NCI-H446 treated with DMSO at 0.1 percent for 48 hours (cell line): ENCODE measurements at places on chromosomes 5 and 9.

GRCh38 chr5:122967085-122967484 is 69.4 kb downstream of the PPIC start:
- no peak for DNase-seq

GRCh38 chr9:33017283-33018041 is 7.6 kb upstream of the DNAJA1 start:
- no peak for DNase-seq

GRCh38 chr5:178429156-178429468 is 161.1 kb downstream of the COL23A1 start:
- DNase-seq = no peak

DNA sequence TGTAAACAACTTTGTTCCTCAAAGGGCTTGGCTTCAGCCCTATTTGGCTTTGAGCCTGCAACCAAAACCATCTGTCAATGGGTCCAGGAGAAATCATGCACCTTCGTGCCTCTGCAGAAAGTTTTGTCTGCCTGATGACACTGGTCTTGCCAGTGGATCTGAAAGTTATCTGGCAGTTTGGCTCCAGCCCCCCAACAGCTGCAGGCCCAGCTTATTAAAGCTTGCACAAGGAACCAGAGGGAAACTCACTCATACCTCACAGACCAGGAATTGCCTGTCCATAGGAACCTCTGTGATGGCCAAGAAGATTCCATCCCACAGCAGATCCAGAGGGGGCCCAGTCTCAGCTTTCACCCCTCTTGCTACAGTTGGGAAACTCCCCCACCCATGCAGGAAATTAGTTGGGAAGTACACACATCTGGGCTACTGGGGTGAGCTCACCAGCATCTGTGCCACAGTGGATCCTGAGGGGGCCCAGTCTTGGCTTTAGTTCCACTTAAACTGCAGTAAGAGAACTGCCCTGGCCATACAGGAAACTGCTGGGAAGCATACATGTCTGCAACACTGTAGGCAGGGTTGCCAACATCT is 265.5 kb downstream of the GRIA1 start:
- DNase-seq = no peak

DNA sequence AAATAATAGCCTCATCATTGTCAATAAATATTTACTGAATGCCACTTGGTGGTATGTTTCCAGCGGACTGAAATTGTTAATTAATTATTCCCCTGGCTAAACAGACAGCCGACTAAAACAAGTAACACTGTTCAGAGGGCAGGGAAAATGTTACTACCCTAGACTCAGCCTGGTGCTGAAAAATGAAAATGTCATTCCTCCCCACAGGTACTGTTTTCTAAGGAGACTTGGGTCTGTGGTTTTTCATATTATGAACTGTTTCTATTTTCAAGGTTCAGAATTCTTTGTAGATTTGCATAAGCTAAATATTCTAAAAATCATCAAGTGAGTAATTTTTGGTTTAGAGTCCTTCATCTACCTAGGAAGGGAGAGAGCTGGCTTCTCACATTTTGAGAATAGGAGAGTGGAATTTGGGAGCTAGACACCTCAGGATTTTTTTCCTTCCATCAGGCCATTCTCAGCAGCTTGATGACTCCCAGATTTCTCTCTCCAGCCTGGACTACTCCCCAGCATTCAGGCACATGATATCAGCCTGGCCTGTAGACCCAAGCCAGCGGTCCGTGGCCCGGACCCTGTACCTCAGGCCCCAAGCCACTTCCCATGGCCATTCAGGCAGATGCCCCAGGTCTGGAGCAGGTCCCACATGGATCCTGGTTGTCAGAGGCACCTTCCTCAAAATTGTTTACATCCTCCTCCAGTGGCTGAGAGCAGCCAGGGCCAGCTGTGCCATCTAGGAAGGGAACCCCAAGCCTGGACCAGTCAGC is 24.4 kb downstream of the BHMT start:
- no peak for DNase-seq

DNA sequence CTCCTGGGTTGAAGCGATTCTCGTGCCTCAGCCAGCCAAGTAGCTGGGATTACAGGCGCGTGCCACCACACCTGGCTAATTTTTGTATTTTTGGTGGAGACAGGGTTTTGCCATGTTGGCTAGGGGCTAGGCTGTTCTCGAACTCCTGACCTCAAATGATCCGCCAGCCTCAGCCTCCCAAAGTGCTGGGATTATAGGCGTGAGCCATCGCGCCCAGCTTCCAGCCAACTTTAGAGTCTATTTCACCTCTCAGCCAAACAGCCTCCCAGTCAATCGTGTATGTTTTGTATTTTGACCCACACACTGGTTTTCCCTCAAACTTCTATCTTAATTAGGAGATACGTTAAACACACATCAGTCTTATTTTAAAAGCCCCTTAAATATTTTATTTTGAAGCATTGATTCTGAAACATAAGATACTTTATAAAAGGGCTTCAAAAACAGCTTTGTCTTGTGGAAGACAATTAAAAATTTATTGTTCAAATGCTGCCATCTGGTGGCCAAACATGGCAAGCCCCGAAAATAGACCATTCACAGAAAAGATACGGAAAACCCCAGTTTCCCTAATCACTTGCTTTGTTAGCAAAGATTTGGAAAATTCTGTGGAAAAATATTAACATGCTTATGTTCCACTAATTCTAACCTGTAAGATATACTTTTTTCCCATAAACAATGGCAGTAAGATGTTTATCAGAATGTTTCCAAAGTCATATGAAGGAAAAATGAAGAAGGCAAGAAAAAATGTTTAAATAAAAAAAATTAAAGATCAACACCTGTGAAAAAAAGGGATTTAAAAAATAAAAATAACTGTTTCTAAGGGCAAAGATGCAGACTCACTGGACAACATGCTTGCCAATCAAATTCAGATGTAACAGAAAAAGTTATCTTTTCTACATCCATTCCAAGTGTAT is 33.1 kb downstream of the APTX start:
- DNase-seq = no peak

DNA sequence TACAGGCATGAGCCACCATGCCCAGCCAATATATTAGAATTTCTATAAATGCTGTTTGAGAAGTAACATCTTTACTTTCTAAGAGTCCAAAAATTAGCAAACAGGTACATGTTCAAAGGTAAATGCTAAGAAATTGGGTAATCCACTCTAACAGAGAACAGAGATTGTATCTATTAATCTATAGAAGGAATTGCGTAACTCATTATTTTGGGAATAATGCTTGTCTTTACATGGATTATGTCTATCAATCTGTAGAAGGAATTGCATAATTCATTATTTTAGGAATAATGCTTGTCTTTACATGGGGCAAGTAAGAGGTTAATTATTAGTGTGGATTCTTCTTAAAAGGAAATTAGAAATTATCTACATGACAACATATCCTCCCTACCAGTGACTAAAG is 30.5 kb downstream of the CCNH start:
- no peak for DNase-seq

DNA sequence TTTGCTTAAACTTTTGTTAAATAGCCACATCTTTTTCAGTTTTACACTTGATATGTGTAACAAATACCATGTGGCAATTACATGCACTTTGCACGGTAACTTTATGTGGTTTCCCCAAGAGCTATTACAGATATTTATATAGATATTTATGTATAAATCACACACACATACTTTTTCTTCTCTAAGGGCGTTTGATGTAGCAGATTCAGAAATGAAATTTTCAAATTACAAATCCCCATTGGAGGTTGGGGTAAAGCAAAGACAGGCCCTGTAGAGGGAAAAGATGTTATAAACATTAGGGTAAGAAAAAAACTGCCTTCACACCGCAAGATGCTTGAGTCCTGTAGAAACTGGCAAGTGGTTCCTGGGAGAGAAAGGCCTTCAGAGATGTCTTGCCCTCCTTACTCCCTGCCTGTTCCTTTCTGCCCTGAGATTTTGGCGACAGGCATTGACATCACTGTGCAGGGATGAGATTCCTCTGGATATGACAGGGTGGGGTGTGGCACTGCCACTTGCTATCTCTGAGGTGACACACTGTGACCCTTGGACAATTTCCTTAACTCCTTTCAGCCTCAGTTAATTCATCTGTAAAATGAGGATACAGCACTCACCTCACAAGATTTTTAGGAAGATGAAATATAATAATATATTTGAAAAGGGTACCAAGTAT is 177.9 kb upstream of the TUT7 start:
- DNase-seq = no peak

DNA sequence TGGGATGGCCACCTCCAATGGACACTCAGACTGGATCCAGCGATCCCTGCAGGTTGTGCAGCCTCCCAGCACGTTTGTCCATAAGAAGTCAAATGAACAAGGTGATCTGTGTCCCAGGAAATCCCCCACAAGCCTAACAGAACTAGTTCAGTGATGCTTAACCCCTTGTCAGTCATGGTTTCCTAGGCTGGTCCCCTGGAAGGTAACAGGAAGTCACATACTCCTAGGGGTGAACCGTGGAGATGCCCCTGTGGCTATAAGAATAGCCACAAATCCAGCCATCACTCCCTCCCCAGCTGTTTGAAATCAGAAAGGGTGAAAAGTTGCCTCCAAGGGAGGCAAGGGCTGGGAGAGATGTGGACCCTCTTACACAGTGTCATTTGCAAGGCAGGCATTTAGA is 22.5 kb downstream of the PAX5 start:
- DNase-seq = no peak

GRCh38 chr5:80057099-80057498 is 22.0 kb downstream of the THBS4 start:
- DNase-seq = no peak

- no peak for DNase-seq
Measured at GRCh38 chr9:2789355-2789754, 54.5 kb downstream of the PUM3 start.

GRCh38 chr5:136350343-136350742 is 15.0 kb downstream of the TRPC7 start:
- no peak for DNase-seq

DNA sequence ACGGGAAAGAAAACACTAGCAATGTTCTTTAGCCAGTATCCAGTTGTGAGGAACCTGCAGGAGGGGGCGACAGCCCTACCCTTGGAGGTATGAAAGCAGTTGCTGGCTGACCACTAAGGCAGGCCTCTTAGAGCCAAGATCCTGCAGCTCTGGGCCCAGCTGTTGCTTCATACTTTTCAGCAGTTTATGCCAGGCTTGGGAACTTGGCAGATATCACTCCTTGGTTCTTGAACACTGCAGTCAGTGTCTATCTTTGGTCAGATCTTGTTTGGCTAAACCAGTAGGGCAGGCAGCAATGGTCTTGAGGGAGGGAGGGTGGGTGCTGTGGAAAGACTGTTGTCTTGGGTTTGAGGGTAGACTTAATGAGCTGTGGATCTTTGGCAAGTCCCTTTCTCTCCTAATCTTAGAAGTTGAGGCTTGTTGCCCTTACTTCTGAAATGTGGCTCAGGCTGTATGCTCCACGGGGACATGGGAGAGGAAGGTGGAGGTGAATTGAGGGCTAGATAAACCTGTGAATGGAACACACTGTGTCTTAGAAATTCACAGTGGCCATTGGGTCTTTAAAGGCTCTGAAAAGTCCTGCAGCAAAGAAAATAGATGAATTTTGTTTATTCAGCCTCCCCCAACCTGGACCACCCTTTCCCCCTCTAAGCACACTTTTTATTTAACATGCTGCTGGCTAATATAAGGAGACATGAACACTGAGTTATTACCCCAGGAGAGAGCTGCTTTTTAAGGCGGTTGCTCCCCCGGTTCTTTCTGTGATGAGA is 37.5 kb downstream of the ZNF618 start:
- no peak for DNase-seq

DNA sequence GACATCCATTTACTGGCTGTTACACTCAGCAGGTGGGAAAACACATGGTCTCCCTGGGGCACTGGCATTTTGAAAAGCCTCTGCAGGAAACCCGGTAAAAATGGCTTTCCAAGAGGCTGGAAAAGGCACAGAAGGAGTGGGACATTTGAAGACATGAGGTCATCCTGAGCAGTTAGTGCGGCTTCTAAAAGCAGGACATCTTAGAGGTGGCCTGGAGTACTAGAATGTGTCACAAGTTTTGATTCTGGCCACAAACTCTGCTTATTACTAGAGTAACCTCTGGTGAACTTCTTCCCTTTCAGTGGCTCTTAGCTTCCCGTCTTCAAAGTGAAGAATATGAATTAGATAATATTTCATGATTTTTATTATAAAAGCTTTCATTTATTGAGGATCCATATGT is 423.0 kb upstream of the BRINP1 start:
- no peak for DNase-seq

DNA sequence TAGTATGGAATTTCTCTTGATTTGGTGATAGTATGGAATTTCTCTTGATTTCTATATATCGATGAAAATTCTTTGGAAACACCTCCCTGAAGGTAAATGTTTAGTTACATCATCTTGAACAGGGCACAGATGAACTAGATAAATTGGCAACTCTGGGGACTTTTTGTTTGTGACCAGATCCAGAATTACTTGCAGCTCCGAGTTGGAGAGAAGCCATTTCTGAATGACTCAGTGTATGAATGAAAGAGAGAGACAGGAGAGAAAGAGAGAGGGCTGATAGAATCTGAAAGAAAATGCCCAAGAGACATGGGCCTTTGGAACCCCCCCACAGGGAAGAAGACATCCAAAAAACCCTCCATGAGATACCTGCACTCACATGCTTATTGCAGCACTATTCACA is 14.1 kb downstream of the TNFSF15 start:
- DNase-seq = no peak

- no peak for DNase-seq
Measured at GRCh38 chr5:38782180-38782835, 63.5 kb upstream of the OSMR start.

DNA sequence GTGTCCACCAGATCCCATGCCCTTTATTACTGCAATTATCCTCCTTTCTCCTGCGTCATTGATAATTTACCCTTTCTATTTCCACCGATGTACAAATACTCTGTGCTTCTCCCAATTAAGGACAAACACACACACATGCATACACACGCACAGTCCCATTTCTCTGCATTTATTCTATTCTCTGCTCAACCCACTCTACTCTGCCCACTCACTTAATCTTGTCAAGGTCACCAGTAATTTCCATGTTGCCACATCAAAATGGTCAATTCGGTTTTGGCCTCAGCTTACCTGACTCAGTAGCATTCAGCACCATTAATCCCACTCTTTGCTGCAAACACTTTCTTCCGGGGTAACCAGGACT is 14.6 kb upstream of the STRBP start:
- no peak for DNase-seq

DNA sequence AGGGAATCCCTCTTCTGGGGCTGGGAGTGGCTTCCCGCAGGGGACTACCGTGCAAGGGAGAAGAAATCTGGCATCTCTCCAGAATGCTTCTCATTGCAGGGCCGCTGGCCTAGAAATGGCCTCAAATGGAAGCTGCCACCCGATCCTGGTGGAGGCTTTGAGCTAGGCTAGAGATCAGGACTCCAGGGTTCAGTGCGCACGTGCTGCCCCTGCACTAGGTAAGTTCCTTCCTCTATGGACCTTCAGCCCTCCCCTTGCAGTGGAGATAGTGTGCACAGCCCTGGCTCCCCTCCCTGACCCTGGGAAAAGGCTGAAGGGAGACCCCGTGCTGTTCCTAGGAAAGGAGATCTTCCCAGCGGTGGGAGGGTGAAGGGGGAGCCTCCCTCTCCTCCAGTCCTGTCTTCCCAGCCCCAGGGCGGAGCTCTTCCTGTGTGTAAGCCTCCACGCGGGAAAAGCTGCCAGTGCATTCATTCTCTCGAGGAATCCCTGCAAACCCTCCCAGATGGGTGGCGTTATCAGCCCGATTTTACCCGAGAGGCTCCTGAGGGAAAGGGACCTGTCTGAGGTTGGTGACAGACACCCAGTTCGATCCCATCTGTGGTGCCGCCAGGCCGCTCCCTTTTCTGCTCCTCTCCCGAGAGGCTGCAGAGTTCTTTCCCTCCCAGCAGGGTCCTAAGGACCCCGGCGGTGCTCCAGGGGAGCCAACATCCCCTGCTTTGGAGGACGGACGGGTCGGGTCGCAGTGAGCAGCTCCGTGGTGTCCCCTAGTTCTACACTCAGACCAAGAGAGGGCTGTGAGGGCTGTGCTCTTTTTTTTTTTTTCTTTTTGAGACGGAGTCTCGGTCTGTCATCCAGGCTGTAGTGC is 1.4 kb upstream of the CERCAM start:
- no peak for DNase-seq
